ENCODE measurements at places on chromosomes 3 and 15.
A peak's percentile ranks its signal among the peaks of the same experiment; 100 is the strongest.

- DNase-seq: peak; percentile 9
These were observed 152.7 kb downstream of the CD47 start for GRCh38 chr3:107938143-107938542.

GRCh38 chr3:106048946-106049481 is 180.2 kb upstream of the CBLB start:
- no peak for DNase-seq

- no peak for DNase-seq
These were observed 123.8 kb upstream of the NSMCE3 start for GRCh38 chr15:29393443-29393842.

- DNase-seq: no peak
These were observed 74.4 kb upstream of the TLE3 start for GRCh38 chr15:70172124-70172523.

GRCh38 chr3:46725621-46726314 is 8.1 kb upstream of the PRSS50 start:
- no peak for DNase-seq

DNA sequence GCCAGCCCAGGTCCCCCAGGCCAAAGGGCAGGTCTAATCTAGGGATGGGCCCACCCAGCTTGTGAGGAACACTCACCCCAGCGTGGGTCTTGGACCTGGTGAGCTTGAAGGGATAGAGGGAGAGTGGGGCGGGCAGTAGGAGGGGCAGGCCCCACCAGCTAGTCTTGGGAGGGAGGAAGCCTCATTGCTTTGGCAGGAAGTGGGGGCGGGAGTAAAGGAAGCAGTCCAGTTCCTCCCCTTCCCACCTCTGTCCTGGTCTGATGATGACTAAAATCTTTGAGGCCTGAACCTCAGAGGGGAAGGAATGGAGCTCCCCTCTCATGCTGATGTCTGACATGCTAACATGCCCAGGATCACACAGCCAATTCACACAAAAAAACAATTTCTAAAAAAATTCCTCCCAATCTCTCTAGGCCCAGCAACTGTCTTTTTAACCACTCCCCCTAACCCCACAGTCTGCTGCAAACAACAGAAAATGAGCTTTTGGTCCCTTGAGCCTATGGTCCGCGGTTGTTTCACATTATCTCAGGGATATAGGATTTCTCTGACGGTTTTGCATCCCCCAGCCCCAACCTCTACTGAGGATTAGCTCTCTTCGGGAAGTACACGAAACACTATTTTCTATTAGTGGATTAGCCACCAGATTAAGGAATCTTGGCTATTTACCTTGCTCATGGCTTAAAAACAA is 30.7 kb upstream of the DUSP7 start:
- DNase-seq: no peak

GRCh38 chr3:188041895-188042294 is 112.1 kb upstream of the LPP start:
- DNase-seq: no peak

DNA sequence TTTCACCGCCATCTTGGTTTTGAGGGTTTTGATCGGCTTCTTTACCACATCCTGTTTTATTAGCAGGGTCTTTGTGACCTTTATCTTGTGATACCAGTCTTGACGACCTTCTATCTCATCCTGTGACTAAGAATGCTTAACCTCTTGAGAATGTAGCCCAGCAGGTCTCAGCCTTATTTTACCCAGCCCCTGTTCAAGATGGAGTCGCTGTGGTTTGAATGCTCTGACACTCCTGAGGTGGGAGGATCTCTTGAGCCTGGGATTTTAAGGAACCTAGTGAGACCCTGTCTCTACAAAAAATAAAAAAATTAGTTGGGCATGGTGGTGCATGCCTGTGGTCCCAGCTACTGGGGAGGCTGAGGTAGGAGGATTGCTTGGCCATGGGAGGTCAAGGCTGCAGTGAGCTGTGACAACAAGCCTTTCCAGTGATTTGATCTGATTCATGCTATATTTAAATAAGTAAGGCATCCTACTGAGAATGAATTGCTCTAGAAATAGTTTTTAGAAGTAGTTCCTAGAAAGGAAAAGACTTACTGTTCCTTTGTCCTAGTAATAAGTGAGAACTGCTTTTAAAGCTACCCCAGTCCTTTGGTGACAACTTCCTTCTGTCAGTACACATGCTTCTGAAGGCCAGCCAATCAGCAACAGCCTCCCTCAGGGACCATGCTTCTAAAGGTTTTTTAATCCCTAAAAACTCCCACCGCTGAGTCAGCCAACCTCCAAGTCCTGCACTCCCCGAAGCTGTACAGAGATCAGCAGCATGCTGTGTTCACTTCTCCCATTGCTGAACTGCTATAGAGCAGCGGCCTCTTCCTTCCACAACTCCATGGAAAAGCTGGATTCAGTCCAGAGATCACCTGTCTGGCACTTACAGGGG is 9.1 kb upstream of the CEMIP start:
- DNase-seq: no peak

GRCh38 chr3:169072494-169072893 is 591.0 kb downstream of the MECOM start:
- no peak for DNase-seq

DNA sequence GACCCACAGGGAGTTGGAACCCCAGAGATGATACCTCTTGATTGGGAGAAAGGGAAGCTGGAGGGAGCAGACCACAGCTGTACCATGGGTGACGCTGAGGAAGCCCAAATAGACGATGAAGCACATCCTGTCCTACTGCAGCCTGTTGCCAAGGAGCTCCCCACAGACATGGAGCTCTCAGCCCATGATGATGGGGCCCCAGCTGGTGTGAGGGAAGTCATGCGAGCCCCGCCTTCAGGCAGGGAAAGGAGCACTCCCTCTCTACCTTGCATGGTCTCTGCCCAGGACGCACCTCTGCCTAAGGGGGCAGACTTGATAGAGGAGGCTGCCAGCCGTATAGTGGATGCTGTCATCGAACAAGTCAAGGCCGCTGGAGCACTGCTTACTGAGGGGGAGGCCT is 201.1 kb downstream of the AKAP13 start:
- DNase-seq: no peak

DNA sequence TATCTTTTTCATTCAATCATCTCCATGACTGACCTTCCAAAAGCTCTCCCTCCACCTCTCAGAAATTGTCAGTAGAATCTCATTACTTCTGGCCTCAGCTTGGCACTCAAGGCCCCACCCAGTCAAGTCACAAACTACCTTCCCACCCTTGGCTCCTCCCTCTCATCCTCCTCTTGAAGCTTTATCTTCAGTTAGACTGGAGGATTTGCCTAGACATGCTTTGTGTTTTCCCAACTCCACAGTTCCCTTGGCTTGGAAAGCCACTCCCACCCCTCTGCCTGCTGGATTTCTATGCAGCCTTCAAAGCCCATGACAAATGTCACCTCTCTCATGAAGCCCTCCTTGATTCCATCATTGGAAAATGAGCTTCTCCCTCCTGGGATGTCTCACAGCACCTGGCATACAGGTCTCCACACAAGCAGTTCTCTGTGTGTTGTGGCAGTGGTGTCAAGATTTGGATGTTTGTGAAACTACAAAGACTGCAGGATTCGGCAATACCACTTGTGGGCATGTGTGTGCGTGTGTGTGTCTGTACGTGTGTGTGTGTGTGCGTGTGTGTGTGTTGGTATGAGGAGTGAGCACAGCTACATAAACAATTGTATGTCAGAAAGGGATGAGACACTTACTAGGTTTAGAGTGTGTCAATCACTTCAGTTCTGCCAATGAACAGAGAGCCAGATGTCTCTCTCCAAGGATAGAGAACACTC is 45.3 kb upstream of the VPS8 start:
- DNase-seq: no peak

DNA sequence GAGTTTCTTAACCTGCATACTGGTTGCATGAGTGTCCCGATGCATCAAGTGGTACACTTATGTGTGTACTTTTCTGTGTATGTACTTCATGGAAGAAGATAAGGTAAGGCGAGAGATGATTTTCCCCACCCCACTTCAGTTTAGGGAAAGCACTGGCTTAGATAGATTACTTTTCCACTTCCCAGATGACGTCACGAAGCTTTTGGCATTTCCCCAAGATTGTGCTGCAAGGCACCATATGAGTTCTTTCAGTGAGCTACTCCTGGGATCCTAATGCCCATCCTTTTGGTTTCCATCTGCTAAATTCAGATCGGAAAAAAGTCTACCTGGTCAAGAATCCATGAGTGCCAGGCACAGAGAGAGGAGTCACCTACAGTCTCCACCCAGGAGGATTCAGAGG is 4.5 kb downstream of the IL17RB start:
- no peak for DNase-seq

DNA sequence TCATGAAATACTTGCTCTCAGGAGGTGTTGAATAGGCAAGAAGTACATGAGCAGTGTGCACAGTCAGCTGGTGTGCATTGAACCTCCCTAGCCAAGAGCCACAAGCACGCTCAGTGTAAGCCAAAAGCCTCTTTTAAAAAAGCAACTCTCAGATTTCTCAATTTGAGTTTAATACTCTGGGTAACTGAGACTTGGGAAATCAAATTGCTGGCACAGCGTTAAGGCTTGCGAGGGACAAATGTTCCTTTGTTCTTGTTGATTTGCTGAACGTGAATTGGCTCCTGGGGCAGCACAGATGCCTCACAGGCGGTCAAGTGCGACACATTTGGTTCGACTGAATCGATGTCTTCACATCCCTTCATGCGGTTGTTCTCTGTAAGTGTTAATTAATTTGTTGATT is at the start of gene FAM240A:
Gene FAM240A, plus strand, starts transcription at position 202 of the 400 bp plus-strand sequence. Its CDS starts 159 bp downstream, at position 361.
- no peak for DNase-seq

DNA sequence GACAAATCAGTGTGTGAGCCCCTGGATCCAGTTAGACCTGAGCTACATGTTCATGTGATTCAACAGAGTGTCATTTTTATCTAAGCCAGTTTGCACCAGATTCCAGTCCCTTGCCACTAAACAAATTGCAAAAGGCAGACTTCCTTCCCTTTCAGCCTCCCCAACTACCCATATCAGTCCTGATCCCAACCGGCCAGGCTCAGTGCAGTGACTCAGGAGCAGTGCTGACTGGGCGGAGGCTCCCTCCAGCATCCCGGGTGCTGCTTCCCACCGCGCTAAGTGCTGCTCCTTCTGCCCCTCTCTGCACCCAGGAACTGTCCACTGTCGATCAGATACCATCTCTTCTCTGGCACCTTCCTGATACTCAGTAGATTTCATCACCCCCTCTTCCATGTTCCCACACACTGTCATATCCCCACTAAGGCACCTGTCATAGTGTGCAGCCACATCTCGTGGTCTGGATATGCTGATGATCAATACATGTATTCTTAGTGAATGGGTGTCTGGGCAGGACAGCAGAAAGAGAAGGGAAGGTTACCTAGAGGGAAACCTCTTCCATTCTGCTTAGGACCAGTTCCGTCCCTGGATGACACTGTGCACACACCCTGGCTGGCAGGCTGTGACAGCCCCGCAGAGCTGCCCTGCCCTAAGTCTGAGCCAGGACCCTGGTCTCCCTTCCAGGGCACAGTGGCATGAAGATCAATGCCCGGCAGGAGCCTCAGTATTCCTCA is 108.8 kb upstream of the RAD18 start:
- DNase-seq: no peak

DNA sequence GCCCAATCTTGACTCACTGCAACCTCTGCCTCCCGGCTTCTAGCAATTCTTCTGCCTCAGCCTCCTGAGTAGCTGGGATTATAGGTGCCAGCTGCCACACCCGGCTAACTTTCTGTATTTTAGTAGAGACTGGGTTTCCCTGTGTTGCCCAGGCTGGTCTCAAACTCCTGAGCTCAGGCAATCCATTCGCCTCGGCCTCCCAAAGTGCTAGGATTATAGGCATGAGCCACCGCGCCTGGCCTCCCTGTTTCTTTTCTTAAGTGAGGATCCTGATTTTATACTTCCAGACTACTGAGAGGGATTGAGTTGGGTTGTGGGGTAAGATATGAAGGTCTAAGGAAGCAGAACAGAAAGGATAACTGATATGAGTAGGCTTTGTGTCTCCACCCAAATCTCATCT is 106.8 kb downstream of the CNTN3 start:
- no peak for DNase-seq

DNA sequence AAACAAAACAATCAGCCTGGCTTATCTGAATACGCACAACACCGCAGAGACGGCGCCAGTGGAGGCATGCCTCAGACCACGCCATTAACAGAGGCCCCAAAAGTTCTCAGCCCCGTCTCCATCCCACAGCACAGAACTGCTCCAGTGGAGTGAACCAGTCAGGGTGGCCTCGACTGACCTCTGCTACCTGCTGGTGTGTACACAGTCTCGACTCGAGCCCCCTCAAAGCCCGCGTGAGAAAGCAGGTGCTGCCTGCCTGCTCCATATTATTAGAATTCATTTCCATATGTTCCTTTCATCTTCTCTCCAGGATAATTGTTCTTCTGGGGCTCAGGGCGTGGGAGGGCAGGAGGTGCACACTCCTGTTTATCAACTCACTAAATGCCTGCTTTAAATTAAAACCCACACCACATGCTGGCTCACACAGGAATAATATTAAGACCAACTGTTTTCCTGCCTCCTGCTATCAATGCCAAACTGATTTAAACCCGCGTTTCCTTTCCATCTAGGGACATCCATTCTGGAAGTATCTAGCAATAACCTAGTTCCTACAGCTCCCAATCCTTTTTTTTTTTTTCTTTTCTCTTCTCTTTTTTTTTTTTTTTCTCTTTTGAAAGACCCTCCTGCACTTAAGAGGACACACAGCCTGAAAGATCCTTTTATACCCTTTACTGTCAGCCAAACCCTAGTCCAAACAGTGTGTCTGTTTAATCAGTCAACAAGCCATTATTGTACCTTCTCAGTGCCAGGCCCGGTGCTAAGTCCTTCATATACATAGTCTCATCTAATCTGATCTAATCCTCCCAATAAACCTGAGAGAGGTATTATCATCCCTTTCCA is 101.2 kb downstream of the TLE3 start:
- DNase-seq: no peak

DNA sequence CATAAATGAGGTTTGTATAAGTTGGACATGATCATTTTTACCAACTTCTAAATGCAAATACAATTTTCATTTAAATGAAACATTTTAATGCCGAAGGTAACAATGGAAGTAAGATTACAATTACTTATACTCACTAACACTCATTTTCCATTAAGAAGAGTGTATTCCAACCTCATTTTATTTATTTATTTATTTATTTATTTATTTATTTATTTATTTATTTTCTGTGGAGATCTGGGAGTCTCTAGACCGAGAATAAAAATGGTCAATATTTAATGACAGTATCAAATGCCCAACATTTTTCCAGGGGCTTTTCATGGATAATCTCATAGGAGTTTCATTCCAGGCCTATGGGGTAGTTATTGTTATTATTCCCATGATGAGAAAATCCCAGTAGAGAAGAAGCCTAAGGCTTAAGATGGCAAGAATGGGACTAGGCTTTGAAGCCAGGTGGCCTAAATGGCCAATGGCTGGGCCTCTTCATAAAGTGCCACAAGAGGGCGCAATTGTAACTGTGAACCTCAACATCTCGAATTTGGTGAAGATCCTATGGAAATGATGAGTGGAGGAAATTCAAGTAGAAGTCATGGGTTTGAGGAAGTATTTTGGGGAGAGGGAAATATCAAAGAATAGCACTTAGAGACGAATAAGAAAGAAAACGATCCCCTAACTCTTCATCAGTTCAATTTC is 21.3 kb downstream of the VGLL3 start:
- peak; percentile 53 for DNase-seq

GRCh38 chr15:32656091-32656490 is 14.6 kb downstream of the SCG5 start:
- no peak for DNase-seq

GRCh38 chr15:87567406-87568030 is 689.0 kb downstream of the NTRK3 start:
- DNase-seq: no peak
